ENCODE measurements at places on chromosomes 4 and X.

- DNase-seq = no peak
Observed at GRCh38 chrX:31331015-31331414, 259.2 kb upstream of the FTHL17 start.

GRCh38 chr4:176790398-176790797 lies 2.3 kb downstream of the VEGFC start:
- no peak for DNase-seq

GRCh38 chr4:169274033-169274432 lies 3.3 kb upstream of the SH3RF1 start:
- no peak for DNase-seq

GRCh38 chrX:19462879-19463278 lies 52.4 kb downstream of the MAP3K15 start:
- DNase-seq = no peak

- peak; percentile 90 for DNase-seq
Observed at GRCh38 chr4:6250235-6250983, 19.2 kb upstream of the WFS1 start.

GRCh38 chr4:1192091-1192492 lies 19.7 kb upstream of the SPON2 start:
- DNase-seq = no peak

GRCh38 chr4:81648576-81649275 lies 177.0 kb upstream of the RASGEF1B start:
- no peak for DNase-seq

- DNase-seq = no peak
Observed at GRCh38 chr4:59608466-59608865, 1591.7 kb upstream of the ADGRL3 start.

DNA sequence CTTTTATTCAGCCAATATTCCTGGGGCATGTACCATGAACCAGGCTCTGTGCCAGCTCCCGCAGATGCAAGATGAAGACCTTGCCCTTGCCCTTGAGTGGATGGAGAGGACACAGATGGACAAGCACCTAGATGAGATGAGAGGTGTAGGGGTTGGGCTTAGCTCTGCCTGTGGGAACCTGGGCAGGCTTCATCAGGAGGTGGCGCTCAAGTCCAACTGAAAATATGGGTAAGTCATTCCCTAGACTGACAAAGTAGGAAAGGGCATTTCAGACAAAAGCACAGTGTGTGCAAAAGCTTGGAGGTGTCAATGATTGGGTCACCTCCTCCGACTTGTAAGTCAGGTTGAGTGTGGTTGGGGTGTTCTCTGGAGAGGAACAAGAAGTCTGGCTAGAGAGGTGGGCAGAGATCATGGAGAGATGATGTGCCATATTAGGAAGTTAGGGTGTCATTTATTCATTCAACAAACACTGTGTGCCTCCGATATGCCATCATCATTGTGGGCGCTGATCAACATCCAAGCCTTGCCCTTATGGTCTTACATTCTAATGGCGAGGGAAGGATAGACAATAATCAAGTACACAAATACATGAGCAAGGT lies 64.6 kb downstream of the ANAPC4 start:
- no peak for DNase-seq

DNA sequence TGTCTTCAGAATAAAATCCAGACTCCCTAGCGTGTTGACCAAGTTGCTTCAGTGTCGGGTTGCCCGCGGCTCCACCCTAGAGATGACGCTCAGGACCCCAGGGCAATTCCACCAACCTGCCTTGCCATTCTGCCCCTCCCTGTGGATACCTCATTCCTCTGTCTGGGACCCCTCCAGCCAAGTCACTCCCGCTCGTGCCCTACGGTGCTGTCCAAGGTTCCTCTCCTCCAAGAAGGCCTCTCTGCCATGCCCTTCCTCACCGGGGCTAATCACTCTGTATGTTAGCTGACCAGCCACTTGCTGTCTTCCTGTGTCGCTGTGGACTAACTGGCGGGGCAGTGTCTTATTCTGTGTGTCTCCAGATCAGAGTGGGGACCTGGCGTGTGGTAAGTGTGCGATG lies 46.6 kb downstream of the TENM3 start:
- no peak for DNase-seq

DNA sequence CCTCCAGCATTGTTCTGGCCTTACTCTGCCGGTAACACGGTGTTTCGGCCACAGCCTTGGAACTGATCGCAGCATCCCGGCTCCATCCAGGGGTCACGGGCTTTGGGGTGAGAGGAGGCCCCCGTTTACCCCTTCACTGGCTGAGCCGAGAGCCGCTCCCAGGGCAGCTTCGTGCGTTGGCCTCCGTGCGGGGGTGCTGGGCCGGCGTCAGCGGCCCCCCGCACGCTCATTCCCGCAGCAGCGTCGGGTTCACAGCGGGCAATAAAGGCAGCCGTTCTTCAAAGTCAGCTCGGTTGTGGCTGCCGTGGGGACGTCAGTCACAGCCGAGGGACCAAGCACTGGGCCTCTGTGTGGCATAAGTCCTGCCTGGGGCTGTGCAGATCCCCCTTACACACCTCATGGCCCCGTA lies 25.3 kb upstream of the PLCXD1 start:
- DNase-seq = no peak

- DNase-seq = no peak
Observed at GRCh38 chr4:2799971-2800690, 7.2 kb downstream of the SH3BP2 start.

- no peak for DNase-seq
Observed at GRCh38 chr4:130025701-130026100, 929.7 kb downstream of the C4orf33 start.

- no peak for DNase-seq
Observed at GRCh38 chr4:2412534-2412884, 5.9 kb downstream of the ZFYVE28 start.

GRCh38 chrX:153926858-153927671 lies 1.0 kb upstream of the ARHGAP4 start:
- peak; percentile 53 for DNase-seq

DNA sequence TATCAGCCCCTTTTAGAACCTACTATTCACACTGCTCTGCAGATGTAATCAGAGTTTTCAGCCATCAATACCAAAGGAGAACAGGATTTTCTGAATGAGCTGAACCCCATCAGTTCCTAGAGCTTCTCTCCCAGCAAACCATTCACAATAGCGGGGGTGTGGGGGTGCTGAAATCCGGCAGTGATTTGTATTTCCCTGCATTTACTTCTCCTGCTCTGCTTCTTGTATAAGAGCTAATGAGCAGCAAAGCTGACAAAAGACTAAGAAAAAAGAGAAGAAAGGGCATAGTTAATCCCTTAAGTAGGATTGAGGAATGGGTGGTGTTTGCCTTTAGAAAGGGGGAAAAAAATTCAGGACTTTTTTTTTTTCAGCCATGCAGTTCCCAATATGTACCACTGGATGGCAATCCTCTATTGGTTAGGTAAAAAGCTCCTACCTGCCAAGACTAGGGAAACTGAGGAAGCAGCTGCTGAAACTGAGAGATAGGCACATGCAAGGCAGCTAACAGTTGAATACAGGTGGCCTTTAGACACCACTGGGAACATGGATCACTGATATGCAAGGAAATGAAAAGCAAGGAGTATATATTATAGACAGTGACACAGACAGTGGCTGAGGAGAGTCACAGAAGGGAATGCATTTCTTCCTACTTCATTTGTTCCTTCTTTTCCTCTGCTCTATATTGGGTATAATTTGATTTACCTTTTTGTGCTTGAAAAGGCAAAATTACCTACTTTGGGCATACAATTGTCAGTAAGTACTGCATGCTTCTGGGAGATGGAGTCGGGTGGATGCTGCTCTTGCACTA lies 217.9 kb downstream of the HS6ST2 start:
- DNase-seq = no peak

DNA sequence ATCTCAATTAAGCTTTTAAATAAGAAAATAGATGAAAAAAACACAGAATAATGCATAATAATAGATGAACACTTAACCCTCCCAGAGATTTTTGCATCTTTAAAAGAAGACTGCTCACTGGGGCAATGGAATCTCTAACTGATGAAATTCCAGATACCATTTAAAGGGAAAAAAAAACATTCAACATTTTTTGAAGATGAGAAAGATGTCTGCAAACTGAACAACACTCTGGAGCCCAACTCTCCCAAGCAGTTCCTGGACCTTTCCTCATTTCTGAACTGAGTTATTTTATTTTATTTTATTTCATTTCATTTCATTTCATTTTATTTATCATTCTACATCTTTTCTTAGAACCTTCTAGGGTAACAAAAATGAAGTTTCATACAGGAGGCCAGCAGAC lies 90.7 kb downstream of the CORIN start:
- no peak for DNase-seq

DNA sequence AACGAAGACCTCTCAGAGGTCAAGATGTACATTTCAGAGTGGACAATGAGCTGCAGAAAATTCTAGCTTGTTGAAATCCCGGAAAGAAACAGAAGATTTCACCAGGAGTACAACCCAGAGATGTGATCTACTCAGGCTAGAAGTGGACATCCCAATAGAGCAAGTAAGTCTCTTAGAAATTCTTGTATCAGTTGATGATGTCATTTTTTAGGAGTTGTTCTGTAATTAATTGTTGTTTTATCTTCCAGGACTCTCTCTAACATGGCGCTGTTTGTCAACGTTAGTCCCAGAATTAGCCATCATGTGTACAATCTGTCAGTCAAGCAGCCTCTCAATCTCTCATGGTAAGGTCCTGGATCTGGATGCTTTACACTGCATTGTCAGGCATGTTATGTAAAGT lies 174.4 kb downstream of the GRIA3 start:
- DNase-seq = no peak

- DNase-seq = no peak
Observed at GRCh38 chrX:275967-276580, 5.1 kb upstream of the PLCXD1 start.

- DNase-seq = no peak
Observed at GRCh38 chrX:33086886-33087285, 124.5 kb downstream of the DMD start.

DNA sequence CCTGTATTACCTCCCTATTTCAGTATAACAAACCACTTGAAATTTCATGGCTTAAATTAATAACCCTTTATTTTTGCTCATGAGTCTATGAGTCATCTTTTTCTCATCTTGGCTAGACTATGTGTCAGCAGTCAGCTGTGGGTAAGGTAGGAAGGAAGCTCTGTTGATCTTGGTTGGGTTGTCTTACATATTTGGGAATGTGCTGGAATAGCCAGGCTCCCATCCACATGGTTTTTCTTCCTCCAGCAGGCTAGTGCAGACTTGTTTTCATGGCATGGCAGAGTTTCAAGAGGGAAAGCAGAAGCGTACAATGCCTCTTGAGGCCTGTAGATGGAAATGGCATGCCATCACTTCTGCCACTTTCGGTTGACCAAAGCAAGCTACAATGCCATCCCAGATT lies 89.7 kb downstream of the LINC00632 start:
- DNase-seq = no peak

- DNase-seq = no peak
Observed at GRCh38 chr4:3853388-3854035, 87.3 kb downstream of the ADRA2C start.

DNA sequence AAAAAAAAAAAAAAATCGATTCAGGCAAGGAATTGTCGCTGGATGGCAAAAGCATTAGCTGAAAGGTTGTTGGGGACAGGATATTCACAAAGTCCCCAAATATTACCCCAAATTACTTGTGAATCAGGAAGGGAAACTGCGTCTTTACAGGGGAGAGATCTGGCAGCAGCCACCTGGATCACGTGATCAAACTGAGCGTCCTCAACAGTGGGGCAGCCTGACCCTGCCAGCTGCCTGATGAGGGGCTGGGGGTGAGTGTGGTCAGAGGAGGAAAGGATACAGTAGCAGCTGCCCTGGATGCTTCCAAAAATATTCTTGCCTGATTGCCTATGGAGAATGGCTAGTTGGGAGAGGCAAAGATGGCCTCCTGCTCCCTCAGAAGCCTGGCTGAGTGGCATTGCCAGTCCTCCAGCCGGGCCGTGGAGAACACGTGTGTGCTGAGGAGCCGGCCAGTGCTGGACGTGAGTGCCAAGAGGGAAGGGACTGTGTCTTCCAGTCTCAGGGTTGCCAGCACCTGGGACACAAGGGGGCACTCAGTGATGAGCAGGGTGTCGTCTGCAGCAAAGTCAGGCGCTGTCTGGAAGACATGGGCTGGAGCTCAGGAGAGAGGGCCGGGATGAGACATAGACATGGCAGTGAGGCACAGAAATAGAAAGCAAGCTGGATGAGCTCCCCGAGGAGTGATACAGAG lies 3.0 kb upstream of the LAGE3 start:
- no peak for DNase-seq

- DNase-seq = no peak
Observed at GRCh38 chr4:21450331-21450730, 498.2 kb downstream of the KCNIP4 start.

- no peak for DNase-seq
Observed at GRCh38 chr4:111556141-111556781, 589.0 kb upstream of the FAM241A start.

GRCh38 chr4:135485371-135485770 lies 1283.8 kb upstream of the PABPC4L start:
- no peak for DNase-seq

GRCh38 chrX:125620715-125621587 lies 301.3 kb downstream of the TEX13C start:
- no peak for DNase-seq

DNA sequence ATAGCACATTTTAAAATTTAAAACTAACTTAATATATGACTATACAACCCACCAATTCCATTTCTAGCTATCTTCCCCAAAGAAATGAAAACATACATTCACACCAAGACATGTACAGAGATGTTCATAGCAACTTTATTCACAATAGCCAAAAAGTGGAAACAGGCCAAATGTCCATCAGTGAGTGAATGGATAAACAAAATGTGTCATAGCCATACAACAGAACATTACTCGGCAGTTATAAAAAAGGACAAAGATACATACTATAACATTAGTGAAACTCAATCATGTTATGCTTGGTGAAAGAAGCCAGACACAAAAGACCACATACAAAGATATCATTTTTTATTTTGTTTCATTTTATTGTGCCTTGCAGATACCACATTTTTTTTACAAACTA lies 396.8 kb downstream of the PACRGL start:
- no peak for DNase-seq

DNA sequence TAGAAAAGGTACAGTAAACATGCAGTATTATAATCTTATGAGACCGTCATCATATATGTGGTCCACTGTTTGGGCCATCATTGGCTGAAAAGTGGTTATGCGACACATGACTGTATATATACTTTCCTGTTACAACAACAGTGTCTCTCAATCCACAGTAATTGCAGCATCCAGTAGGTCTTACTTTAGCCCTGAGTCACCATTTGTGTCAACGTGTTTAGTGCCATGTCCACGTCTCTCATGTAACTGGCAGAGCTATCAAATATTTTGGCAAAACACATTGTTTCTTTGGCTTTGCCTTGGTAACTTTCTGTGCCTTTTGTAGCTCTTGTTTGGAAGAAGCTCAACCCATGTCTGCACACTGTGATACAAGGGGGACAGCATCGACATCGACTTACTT lies 73.8 kb downstream of the CD38 start:
- DNase-seq = no peak

DNA sequence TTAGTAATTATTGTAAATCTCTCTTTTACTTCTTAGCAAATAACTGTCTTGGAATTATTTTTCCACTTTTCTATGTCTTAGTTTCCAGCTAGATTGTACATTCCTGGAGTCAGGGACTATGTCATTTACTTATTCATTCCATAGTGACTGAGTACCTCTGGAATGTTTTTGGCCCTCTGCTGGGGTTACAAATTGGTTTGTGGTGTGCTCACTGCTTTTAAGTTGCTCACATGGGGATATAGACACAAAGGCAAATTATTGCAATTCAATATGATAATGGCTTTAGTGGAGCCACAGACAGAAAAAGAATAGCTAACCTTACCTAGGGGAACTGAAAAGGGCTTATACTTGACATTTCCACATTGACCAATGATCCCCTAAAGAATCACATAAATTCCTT lies 63.7 kb upstream of the PDGFRA start:
- no peak for DNase-seq
